ENCODE measurements at places on chromosomes 1 and 21.

DNA sequence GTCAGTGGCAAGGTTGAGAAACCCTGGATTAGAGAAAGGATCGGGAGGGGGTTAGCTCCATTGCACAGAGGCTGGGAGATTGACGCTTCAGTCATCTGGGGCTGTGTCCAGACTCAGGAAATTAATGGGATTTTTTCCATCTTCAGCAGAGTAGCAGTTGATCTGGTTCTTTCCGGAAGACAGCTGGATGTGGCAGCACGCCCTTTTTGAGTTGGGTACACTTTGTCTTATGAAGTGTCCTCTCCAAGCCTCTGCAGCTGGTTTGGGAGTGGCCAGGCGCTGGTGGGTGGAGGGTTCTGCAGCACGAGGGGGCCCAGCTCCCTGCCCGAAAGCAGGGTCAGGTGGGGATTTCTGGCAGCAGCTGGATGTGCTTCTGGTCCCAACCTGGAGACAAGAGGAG is 95.1 kb downstream of the TAS1R2 start:
- no peak for ATAC-seq

DNA sequence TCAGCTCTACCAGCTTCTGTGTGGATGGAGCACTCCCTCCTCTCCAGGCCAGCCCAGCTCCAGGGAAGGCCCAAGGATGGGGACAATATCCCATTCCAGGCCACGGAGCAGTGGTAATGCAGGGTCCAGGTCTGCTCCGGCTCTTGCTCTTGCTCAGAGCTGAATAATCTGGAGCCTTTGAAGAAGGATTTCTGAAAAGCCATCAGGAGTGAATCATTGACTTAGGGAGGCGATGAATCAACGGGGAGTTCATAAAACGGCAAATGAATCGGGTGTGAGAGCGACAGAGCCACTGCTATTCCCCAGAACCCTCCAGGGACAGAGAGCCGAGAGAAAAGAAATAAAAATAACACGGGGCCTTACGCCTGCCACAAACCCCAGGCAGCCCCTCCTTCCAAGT is 7.7 kb downstream of the POU3F1 start:
- ATAC-seq, result no peak

GRCh38 chr1:212473729-212474128 is 41.0 kb downstream of the NENF start:
- ATAC-seq, result no peak

GRCh38 chr1:56788588-56788987 is 30.6 kb downstream of the FYB2 start:
- ATAC-seq, result peak; percentile 7

DNA sequence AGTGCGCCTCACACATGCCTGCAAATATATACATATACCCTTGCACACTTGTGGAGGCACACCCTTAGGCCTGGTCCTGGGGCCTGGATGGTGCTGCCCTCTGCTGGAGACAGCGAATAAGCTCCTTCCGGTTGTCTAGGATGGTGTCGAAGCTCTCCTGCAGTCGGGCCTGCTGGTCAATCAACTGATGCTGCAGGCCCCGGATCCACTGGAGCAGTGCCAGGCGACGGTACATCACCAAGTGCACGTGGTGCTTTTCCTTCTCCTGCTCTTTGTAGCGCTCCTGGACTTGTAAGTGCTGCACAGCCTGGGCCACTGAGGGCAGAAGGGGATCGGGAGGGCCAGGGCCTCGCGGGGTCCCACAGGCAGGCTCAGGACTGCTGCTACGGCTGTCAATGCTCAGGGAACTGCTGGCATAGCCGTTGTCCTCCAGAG is 3.1 kb downstream of the C1orf216 start:
- peak; percentile 50 for ATAC-seq

DNA sequence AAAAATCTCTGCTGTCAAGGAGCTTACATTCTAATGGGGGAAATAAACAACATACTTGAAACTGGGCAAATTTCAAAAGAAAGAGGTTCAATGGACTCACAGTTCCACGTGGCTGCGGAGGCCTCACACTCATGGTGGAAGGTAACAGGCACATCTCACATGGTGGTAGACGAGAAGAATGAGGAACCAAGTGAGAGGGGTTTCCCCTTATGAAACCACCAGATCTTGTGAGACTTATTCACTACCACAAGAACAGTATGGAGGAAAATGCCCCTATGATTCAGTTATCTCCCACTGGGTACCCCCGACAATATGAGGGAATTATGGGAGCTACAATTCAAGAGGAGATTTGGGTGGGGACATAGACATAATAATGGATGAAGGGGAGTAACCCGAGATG is 226.4 kb downstream of the ZP4 start:
- ATAC-seq, result no peak

DNA sequence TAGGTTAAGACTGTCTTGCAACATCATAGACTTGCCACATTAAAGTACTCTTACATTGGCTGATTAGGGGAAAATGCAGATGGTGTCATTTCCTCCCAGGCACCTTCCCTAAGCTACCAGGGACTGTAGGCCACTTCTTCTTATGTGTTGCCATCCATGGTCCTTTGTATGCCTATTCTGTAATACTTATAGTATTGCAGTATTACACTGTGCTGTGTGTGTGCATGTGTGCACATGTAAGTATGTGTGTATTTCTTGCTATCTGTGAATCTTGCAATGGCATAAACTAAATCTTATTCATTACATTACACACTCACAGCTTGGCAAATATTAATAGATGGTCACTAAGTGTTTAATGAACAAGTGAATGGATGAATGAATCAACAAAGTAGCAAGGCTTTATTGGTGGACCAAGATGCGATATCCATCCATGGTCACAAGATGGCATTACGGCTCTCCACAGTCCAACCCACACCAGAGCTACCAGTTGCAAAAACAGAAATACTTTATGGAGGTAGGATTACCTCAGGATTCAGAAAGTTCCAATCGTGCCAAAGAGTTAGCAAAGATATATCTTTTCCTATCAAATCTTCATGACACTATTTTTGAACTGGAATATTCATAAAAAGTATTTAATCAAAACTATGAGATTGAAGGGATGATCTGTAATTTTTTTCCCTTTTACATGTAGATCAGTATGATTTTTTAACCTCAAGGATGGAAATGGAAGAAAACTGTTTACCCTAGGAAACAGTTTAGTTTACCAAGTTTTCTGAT is 160.2 kb downstream of the DENND1B start:
- no peak for ATAC-seq

GRCh38 chr21:43277481-43278351 is 108.9 kb downstream of the CRYAA start:
- peak; percentile 22 for ATAC-seq

DNA sequence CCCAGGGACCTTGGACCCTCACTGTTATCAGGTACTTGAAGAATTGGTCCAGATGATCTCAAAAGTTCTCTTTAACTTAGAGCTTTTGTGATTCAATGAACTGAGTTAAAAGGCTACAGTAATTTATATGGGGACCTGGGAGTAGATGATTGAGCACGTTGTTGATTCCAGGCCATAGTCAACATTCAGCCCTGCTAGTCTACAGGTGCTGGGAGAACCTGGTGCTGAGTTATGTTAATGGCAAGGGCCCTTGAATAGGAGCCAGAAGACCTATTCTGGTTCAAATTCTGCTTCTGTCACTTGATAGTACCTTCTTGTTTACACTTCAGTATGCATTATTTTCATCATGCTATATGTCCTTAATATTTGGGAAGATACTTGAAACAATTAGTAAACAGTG is 11.2 kb downstream of the DYRK3 start:
- ATAC-seq, result no peak

GRCh38 chr1:224707843-224708725 is 92.0 kb downstream of the CNIH3 start:
- no peak for ATAC-seq

- no peak for ATAC-seq
These were observed 201.1 kb upstream of the C1orf87 start for GRCh38 chr1:60274422-60275290.
